GM10248 (cell line): ENCODE measurements at places on chromosomes 1 and 21.
A peak's percentile ranks its signal among the peaks of the same experiment; 100 is the strongest.

GRCh38 chr1:117685936-117686806, 80.3 kb downstream of the TENT5C start:
- DNase-seq = no peak

DNA sequence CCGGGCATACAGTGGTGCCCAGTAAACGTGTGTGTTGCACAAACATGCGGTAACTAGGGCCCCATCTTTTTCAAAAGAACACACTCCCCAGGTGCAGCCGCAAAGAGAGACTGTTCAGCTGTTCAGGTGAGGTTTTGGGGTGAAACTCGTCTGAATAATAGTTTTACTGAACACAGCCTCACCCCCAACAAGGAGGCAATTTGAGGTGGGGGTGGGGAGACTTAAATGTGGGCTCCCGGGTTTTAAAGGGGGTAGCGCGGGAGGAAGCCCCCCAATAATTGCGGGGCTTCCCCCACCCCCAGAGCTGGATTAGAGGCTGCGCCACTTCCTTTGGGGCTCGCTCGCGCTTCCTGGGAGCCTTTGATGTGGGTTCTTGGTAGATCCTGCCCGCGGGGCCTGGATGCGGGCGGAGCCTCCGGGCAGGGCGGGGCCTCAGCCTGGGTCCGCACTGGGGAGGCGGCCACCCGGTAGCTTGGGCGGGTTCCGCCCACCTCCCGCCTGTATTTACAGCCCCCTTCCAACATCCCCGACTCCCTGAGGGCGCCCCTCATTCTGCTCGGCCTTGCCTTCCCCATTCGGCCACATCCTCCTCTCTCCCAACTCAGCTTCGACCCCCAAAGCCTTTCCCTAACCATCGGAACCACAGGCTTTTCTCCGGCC, 6.4 kb upstream of the EPHA2 start:
- DNase-seq = no peak

GRCh38 chr1:235601104-235601503, 48.5 kb downstream of the GNG4 start:
- no peak for DNase-seq

GRCh38 chr1:20521960-20522861, 14.3 kb upstream of the MUL1 start:
- DNase-seq = peak; percentile 65

GRCh38 chr1:40155910-40156309, 5.3 kb upstream of the RLF start:
- DNase-seq = no peak

DNA sequence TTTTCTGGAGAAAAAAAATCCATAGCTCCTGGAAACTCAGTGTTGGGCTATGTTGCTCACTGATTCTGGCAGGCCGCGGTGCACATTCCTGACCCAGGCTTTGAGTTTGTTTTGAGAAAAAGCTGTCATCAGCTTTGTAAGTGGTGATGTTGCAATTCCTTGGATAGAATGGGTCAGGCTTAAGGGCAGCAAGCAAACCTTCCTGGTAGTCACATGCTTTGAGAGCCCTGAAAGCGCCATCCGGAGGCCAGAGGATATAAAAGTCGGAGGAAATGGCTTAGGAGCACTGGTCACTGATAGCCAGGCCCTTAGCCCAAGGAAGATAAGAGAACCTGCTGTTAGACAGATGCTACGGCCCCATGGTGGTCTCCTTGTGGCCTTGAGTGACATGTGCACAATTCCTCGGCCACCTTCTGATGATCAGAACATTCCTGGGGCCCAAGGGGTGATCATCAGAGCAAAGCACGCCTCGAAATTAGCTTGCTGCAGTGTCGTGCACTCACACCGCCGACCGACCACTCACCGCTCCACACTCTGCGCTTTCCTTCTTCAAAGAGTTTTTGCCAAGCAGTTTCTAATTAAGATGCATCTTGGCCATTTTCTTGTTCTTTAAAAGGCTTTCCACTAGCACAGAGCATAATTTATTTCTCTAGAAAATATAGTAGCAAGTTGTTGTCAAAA, 78.6 kb downstream of the MAN1C1 start:
- peak; percentile 5 for DNase-seq

DNA sequence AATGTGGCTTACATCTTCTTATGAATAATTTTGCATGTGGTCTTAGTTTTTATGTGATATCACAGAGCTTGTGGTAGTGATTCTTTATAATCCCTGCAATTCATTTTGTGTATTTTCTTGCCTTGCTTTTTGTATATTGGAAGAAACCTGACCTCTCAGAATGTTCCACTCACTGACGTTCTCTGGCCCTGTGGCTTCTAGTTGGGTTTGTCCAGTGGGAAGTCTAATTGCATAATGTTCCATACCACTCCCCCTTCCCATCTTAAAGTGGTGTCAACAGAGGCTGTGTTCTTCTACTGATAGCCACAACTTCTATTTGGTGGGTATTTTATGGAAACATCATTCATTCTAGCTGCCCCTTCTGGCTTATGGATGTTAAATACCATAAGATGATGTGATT, 225.3 kb downstream of the BACH1 start:
- DNase-seq = no peak

DNA sequence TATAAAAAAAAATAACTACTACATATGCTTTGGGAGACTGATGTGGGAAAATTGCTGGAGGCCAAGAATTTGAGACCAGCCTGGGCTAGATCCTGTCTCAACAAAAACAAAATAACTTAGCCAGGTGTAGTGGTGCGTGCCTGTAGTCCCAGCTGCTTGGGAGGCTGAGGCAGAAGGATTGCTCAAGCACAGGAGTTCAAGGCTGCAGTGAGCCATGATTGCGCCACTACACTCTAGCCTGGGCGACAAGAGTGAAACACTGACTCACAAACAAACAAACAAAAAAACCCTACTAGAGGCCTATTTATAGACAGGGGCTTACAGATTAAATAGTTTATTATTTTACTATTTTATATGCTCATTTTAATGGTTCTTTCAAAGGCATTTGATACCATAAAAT, 80.0 kb downstream of the LHX4 start:
- no peak for DNase-seq

DNA sequence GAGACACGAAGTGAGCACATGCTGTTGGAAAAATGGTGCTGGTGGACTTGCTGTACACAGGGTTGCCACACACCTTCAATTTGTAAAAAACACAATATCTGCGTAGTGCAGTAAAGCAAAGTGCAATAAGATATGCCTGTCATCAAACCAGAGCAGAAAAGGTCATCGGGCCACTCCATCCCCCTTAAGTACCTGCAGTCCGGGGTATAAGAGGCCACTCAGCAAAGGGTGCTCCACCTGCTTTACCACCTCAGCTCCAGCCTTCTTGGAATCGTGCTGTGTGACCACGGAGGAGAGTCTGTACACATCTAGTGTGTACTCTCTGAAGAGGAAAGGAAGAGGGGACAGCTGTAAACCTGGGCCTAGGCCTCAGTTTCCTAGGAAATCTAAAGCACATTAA, 10.9 kb downstream of the YARS1 start:
- DNase-seq = no peak

GRCh38 chr1:33008051-33008914, 28.4 kb downstream of the AK2 start:
- DNase-seq = no peak
